Gastroesophageal sphincter (tissue), 4 donors: ENCODE measurements at places on chromosomes 3 and 15. TPM values are rescaled to one million over a fixed set of nuclear protein-coding genes. Genes with fewer than 3 reads are reported as not detected.

DNA sequence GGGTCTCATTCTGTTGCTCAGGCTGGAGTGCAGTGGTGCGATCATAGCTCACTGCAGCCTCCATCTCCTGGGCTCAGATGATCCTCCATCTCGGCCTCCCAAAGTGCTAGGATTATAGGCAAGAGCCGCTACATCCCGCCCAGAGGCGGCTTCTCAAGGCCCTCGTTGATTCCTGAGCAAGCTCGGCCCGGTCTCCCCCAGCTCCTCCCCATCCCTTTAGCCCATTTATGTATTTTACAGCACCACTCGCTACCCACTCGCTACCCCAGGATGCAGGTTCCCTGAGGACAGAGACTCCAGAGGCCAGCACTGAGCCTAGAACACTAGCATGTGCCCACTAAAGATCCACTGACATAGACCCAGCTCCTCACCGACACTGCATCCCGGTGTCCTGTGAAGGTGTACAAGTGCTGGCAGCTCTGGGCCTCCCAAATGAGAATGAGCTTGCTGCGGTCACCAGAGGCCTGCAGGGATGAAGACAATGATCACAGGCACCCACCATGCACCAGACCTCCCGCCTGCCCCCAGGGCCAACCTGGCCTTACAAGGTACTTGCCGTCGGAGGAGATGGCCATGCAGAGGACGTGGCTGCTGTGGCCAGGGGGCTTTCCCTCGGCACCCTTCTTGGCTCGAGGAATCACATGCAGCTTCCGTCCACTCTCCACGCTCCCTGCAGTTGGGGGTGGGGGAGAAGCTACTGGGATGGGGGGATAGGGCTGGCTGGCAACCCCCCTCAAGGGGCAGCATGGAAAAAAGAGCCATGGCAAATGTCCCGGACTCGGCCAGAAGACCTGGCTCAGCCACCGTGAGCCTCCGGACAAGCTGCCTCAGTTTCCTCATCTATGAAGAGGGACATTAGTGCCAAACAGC, 5.6 kb downstream of the RRP9 start:
- no peak for ATAC-seq

DNA sequence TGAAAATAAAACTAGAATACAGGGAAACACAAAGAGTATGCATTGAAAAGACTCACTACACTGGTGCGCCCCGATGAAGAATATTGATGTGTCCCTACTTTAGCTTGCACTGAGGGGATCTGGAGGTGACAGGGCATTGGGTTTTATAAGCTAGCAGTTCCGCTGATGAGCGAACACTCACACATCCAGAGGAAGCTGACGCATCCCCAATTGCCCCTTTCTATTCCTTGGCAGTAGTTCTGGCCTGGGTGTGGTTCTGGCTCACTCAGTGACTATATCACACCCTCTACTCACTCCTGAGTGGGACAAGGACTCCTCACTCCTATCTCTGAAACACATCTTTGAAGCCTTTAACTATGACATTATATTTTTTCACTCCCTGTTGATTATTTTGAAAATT, 71.0 kb downstream of the B3GNT5 start:
- ATAC-seq = no peak

- no peak for ATAC-seq
Measured at GRCh38 chr15:101667881-101668280, 15.7 kb upstream of the TM2D3 start.

- peak; percentile 57 for ATAC-seq
Measured at GRCh38 chr15:96353930-96354730, 23.6 kb downstream of the NR2F2 start.

GRCh38 chr3:62335196-62335595, 38.2 kb downstream of the FEZF2 start:
- no peak for ATAC-seq

The COL6A6 gene
- total RNA-seq = not detected

The KNL1 gene
- total RNA-seq = 0.89 TPM

GRCh38 chr15:49747340-49747739, 126.5 kb downstream of the DTWD1 start:
- no peak for ATAC-seq

The MB21D2 gene
- total RNA-seq = 8.9 TPM

The NLGN1 gene
- total RNA-seq = 13.4 TPM

The RFX7 gene
- total RNA-seq = 7.6 TPM

GRCh38 chr3:6254490-6254889, 606.4 kb upstream of the GRM7 start:
- no peak for ATAC-seq

The WDR82 gene
- 84.1 TPM for total RNA-seq

The CPNE9 gene
- 1.1 TPM for total RNA-seq

- ATAC-seq = no peak
Measured at GRCh38 chr15:41169086-41169485, 53.0 kb upstream of the INO80 start.

- no peak for ATAC-seq
Measured at GRCh38 chr15:25960273-25960672, 97.1 kb upstream of the ATP10A start.

- no peak for ATAC-seq
Measured at GRCh38 chr15:25245801-25246622, 192.8 kb downstream of the UBE3A start.

The SHQ1 gene
- 12.5 TPM for total RNA-seq

- ATAC-seq = no peak
Measured at GRCh38 chr3:128144512-128145187, 8.6 kb upstream of the EEFSEC start.

DNA sequence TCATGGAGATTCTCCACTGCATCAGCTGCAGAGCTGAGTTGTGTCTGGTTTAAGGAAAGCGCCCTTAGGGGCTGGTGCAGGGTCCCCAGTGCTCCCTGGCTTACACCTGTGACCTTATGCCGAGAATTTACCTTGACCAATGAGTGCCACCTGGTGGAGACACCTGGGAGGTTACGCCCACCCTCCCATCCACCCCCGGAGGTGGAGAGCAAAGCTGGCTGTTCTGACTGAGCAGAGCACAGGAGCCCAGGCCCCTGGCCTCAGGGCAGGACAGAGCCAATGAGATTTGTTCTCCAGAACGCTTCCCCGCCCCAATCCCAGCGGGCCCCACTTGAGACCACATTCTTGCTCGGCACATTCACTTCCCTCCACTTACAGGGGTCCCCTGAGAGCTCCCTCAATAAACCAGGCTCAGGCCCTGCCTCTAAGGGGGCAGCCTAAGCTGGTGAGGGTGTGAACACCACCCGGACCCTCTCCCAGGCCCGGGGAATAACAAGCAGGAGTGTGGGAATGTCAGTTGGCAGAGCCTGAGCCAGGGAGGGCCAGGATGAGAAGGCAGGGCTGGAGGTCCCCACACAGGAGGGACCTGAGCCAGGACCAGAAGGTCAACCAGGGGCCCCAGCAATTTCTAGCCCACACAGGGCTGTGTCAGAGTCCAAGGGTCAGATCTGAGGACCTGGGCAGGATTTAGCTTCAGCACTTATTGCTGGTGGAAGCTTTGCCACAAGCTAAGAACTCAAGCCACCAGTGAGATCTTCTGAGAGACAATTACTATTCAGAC, 117.1 kb downstream of the TPRA1 start:
- ATAC-seq = no peak

The CFAP161 gene
- 0.57 TPM for total RNA-seq

The KLHL6 gene
- 1.1 TPM for total RNA-seq

The ANAPC13 gene
- 56.4 TPM for total RNA-seq

GRCh38 chr3:87267953-87268645, 8.3 kb downstream of the POU1F1 start:
- no peak for ATAC-seq

GRCh38 chr3:60053526-60054265, 1003.9 kb upstream of the CFAP20DC start:
- ATAC-seq = no peak

DNA sequence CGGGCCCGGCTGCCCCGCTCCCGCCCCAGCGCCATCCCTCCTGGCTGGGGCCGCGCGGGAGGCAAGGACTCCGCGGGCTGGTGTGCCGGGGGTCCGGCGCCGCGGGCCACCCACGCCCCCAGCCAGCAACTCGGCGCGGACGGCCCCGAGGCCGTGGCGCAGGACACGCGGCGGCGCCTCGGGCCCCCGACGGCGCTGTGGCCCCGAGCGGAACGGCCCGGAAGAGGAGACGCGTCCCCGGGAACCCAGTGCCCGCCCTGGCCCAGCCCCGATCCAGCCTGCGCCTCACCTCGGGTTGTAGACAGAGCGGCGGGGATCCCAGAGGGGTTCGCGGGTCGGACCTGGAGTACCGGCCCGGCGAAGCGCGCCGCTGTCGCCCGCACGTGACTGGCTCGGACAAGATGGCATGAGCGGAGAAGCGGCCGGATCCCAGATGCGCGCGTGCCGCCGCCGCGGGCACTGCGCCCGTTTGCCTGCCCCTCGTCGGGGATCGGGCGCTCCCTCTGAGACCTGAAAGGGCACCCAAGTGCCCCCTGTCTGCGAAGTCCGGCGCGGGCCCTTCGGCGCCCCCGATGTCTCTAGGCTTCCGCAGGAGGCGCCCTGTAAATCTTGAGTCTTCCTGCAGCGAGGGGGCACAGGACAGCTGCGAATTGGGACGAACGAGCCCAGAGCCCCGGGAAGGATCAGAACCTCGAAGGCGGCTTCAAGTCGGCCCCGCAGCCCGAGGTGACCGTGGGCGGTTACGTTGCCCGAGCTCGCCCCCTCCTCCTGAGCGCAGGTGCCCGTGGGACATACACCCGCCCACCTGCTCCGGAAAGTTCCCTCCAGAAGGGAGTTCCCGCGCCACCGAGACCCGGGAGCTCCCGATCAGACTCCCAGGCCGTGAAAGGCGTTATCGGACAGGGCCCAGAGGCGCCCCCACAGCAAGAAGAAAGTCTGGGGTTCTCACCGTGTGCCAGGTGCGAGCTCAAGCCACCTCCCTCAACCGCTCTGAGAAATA, 598 bp upstream of the SFMBT1 start:
- ATAC-seq = peak; percentile 34

DNA sequence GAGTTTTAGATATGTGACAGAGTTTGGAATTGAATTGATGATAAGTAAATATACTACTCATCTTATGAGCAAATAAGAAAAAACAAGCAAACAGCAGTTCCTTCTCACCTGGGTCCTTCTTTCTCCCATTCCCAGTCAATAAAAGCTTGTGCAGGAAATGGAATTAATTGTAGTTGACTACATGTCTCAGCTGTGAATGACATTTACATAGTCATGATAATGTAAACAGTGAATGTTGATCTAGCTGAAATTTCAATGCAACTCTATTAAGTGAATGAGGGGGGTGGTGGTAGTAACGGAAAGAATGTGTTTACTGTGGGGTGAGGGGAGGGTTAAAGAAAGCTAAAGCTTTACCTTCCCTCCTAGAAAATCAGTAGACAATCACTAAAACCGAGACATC, 76.2 kb downstream of the NFKBIZ start:
- no peak for ATAC-seq

The TATDN2 gene
- total RNA-seq = 19.0 TPM

The CKMT1A gene
- not detected for total RNA-seq

DNA sequence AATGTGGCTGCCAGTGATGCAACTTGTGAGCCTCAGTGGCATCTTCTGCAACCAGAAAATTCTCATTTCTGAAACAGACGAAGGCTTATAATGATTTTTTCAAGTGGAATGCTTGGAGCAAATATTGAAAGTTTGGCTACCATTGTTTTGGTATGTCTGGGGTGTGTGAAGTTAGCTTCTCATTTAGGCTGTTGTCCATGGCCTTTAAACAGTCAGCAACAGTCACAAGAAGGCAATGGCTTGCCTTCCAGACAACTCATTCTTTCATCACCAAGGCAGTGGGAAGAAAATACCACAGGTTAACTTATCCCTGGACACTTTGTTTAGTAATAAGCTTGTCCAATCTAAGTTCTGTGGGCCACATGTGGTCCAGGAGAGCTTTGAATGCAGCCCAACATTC, 4.7 kb upstream of the BNC1 start:
- ATAC-seq = no peak

DNA sequence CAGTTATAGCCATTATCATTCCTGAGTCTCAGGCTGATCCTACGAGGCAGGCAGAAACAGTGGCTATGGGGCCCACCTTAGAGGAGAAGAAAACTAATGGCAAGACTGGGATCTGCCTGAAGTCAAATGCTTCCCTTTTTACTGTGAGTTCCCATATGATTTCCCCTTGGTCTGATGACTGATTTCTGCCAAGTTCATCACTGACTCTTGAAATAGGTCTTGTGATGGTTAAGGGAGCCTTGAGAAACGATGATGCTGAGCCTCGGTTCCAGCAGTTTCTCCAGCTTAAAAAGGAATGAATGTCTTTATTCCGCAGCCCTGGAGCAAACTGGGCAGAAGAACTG, 29.4 kb upstream of the LDHAL6B start:
- no peak for ATAC-seq

DNA sequence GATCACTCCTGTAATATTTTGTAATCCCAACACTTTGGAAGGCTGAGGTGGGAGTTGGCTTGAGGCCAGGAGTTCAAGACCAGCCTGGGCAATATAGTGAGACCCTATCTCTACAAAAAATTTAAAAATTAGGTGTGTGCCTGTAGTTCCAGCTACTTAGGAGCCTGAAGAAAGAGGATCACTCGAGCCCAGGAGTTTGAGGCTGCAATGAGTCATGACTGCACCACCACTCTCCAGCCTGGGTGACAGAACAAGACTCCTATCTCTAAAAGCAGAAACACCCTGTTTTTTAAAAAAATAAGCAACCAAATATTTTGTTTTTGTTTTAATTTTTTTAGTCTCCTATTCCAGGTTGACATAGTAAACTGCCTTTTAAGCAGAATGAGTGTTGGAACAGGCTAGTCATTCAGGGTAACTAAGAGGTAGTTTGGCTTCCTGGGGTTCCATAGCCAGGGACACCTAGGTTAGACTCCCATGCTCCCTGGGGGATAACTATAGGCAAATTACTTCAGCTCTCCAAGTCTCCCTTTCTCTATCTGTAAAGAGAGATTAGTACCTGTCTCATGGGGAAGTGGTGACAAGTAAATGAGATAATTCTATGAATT, 114.6 kb upstream of the C15orf61 start:
- ATAC-seq = no peak

The TF gene
- total RNA-seq = 1.1 TPM

DNA sequence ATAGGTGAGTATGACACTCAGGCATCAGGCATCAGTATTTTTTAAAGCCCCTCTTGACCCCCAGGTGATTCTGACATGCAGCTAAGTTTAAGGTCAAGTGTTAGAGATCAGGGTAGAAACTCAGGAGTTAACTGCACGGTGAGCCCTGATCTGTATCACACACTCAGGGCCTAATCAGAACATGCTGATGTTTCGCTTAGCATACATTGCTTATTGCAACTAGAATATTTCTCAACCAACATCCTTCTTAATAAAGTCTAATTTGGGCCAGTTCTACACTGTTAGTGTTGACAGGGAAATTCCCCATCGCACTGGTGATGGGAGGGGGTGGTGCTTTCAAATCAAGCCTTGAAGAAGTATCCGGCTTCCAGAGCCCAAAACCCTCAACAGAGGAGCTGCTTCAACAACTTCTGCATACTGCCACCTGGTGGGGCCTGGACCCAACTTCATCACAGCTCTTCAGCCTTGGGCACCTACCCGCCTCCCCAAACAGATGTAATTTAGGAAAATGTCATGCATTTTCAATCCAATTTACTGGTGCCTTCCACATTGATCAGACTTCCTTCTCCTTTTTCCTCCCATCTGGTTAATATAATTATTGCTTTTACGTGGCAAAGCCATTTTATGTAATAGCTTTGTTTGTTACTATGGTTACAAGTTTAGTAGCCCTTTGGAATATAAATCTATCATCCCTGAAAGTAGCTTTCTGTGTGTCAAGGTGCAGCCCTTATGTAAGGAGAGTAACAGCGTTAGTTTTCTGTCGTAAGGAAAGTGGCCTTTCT, 312.2 kb downstream of the RORA start:
- peak; percentile 79 for ATAC-seq

GRCh38 chr3:48915296-48915695, 3.3 kb upstream of the ARIH2 start:
- no peak for ATAC-seq
